ENCODE measurements at places on chromosomes 1 and 21.

- no peak for DNase-seq
These were observed 107.3 kb upstream of the POU3F1 start for GRCh38 chr1:38153778-38154470.

DNA sequence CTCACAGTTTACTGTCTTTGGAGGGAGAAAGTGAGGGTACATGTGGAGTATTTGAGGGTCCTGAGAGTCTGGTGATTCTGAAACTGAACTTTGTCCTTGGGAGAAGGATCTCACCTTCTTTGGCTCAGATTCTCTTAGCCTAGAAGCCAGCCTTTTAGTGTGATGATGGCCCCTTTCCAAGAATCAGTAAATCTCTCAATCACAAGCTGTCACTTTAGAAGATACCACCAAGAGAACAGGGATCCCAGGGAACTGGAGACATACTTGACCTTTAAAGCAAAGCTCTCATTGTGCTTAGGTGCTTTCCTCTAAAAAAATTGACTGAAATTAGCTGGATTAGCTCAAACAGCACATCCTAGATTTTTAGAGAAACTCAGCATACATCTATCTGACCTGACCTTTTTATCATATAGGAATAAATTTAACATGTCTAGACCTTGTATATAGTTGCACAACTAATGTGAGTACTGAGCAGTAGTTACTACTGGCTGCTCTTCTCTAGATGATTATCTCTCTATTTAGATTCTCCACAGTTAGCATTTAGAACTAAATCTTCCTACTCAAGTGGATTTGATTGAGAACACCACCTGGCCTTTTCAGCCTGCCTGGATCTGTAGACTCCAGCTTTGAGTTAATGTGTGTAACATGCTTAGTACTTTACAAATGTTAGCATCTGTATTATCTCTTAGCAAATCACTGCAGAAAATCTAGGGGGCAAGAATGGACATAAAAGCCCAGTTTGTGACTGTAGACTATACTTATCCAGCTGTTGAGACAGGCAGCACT lies 157.7 kb downstream of the MAST2 start:
- no peak for DNase-seq

- no peak for DNase-seq
These were observed 7.3 kb upstream of the DEDD start for GRCh38 chr1:161139766-161140165.

- peak; percentile 61 for DNase-seq
These were observed 63.9 kb downstream of the CSMD2 start for GRCh38 chr1:34101151-34101550.

DNA sequence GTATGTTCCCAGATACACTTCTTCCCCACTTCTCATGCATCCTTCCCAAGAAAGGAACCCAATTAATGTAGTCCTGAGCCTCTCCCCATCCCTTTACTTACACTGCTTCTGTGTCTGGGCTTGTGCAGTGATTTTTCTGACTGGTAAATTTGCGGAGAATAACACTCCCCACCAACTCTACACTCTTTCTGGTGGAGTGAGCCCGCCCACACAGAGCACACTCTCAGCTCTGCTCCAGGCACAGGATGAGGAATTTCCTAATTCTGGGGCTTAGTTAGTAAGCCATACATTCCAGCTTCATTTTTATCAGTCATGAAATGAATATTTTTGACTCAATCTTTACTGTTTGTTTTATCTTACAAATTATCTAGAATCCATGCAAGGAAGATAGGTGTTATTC lies 38.6 kb downstream of the FMO4 start:
- no peak for DNase-seq

- DNase-seq = no peak
These were observed 32.1 kb downstream of the CD244 start for GRCh38 chr1:160830321-160831153.

- peak; percentile 89 for DNase-seq
These were observed 27.3 kb upstream of the ZNF362 start for GRCh38 chr1:33228935-33229487.

- DNase-seq = no peak
These were observed 17.3 kb downstream of the SLC6A9 start for GRCh38 chr1:44013949-44014348.

DNA sequence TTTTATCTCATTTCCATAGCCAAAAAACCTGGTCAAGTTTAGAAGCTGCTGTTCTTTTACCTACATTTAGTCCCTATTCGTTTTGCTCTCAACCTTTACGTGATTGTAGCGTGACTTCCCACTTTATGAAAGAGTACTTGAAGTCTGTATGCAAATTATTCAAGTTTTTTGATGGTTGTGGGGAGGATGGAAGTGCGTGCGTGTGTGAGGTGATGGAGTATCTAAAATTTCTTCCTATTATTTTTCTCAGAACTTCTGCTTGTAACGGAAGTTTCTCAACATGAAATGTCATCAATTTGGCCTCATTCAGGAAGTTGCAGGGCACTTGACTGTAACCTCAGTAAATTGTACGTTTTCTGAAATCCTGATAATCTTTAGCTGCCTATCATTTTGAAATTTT lies 64.0 kb downstream of the SAMSN1 start:
- DNase-seq = no peak

DNA sequence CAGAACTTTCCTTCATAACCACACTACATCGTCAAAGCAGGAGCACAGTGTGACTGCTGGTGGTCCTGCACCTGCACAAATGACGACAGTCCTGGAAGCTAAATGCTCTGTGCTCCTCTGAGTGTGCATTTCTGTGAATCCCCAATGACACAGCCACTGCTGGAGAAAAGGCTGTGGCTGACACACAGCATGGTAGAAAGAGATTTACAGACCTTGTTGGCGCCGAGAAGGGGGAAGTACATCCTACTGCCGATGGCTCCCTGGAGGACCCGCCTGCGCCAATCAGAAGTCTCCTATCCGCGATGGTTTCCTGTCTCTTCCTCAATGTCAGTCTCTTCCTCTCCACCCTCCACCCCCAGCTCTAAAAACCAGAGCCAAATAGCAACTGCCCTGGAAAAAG lies 115.4 kb upstream of the RAB4A start:
- no peak for DNase-seq

- DNase-seq = no peak
These were observed 121.6 kb upstream of the IRF2BP2 start for GRCh38 chr1:234731569-234732085.

Measured in AG09309 (cell line).